ENCODE measurements at places on chromosomes 12 and 14.

- no peak for DNase-seq
These were observed 13.1 kb upstream of the POC1B start for GRCh38 chr12:89538897-89539296.

DNA sequence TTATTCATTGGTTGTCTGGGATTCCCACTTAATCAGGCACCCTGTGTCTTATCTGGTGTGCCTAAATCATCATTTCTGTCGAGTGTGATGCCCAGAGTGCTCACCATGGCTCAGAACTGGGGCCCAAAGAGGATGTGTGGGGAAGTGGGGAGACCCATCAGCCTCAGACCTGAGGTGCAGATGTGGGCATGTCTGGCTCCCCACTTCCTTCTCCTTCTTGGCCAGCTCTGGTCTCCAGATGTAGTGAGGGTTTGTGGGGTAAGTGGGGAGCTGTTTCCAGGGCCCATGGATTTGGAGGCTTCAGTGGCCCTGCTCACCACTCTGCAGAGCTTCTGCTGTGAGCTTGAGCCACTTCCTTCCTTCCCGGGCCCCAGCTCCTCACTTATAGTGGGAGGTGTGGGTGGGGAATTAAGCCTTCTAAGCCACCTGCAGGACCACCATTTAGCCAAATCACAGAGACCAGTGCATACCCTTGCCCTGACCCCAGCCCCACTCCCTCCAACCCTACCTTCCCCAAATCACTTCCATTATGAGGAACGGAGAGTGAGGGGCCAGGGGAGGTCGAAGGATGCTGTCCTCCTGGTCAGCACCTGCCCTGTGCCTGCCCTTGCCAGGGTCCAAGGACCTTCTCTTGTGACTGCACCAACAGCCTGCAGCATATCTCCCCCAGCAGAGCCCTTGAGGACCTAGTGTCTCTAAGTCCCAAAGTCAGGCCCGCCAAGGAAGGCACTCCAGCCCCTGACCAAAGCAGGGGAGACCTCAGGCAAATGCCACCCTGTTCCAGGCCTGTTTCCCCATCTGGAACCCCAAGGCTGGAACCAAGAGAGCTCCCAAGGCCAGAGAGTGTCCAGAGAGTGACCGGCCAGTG is 278.2 kb upstream of the RTL1 start:
- no peak for DNase-seq

GRCh38 chr12:101773650-101774162 is 34.4 kb upstream of the SYCP3 start:
- peak; percentile 53 for DNase-seq

- DNase-seq = no peak
These were observed 52.0 kb downstream of the NAV3 start for GRCh38 chr12:77882709-77883108.

- peak; percentile 23 for DNase-seq
These were observed 1392.4 kb upstream of the TMEM132C start for GRCh38 chr12:126874427-126875026.

DNA sequence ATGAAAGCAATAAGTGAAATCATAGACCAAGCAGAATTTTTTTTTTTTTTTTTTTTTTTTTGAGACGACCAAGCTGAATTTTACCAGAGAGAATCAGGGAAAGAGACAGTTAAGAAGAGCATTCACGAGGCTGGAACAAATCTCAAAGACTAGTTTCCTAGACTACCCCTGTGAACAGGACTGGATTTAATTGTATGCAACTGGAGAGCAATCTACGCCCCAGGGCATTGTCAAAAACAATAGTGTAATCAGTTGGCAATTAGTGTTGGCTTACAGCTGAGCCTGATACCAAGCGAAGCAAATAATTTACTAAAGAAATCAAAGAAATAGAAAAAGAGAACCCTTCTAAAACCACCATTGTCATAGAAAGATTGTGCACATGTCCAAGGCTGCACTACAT is 232.9 kb upstream of the CPNE8 start:
- no peak for DNase-seq

- no peak for DNase-seq
These were observed 56.5 kb upstream of the KCNH3 start for GRCh38 chr12:49482095-49483051.

DNA sequence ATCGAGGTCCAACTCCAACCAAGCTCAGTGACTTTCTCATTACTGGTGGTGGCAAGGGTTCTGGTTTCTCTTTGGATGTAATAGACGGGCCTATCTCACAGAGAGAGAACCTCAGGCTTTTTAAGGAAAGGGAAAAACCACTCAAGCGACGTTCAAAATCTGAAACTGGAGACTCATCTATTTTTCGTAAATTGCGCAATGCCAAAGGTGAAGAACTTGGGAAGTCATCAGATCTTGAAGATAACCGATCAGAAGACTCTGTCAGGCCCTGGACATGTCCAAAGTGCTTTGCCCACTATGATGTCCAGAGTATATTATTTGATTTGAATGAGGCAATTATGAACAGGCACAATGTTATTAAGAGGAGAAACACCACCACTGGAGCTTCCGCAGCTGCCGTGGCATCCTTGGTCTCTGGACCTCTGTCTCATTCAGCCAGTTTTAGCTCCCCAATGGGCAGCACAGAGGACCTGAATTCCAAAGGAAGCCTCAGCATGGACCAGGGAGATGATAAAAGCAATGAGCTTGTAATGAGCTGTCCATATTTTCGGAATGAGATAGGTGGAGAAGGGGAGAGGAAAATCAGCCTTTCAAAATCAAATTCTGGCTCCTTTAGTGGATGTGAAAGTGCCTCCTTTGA is 343.5 kb upstream of the RGS6 start:
- no peak for DNase-seq

DNA sequence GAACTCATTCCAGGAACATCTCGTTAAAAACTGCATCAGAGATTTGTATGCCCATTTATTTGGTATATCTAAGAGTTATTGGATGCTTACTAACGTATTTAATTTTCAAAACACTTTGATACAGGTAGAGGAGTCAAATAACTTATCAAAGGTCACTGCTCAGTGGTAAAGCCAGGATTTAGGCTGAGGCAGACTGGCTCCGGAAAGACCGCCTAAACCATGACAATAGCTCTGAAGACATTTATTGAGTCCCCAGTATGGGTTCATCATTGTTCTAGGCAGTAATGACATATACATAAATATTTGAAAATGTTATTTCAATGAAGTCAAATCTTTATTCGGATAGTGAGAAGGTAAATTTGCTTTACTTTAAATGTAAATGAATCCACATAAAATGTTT is 30.3 kb downstream of the WBP11 start:
- DNase-seq = no peak

DNA sequence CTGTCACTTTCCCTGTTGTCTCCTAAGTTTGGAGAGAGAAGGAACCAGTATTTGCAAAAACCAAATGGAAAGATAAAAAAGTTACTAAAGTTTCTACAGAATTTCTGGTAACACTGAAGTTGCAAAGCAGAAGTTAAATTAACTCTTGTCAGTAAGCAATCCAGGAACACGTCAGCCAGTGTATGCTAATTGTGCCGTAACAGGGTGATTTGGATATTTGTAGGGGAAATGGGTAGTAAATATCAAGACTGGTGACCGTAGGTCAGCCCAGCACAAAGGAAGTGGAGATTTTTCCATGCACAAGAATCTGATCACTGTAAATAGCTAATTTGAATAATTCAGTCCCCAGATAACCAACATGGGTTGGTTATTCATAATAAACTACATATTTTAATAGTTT is 2.3 kb downstream of the CDKN1B start:
- DNase-seq = no peak

GRCh38 chr14:94451826-94452225 is 774 bp downstream of the SERPINA11 start:
- DNase-seq = no peak

- DNase-seq = no peak
These were observed 204.4 kb downstream of the FOXN3 start for GRCh38 chr14:89212386-89213235.

GRCh38 chr12:111788178-111788654 is 21.5 kb downstream of the ALDH2 start:
- no peak for DNase-seq

GRCh38 chr14:34181338-34181737 is 230.5 kb upstream of the EGLN3 start:
- DNase-seq = no peak

DNA sequence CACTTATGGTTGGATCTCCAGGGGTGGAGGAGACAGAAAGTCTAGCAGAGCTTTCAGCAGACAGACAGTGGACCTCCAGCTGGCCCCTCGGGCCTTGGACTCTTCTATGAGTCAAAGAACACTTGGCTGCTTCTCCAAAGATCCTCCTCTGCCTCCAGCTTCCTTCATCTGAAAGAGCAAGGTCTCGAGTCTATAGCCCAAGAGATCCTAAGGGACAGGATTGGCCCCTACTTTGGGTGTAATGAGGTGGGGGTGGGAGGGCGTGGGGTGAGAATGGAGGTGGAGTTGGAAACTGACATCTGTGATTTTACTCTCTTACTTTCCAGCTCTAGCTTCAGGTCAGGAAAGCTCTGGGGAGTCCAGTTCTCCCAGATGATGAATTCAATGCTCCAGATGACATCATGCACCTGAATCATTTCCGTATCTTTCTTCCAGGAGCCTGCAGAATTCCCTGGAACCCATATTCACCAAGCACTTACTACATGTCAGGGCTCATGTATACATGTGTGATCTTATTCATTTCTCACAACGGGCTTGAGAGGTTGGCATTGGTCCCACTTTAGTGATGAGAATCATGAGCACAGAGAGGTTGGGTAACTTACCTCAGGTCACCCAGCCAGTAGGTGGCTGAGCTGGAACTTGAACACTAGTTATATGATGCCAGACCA is 10.2 kb upstream of the PGF start:
- no peak for DNase-seq

DNA sequence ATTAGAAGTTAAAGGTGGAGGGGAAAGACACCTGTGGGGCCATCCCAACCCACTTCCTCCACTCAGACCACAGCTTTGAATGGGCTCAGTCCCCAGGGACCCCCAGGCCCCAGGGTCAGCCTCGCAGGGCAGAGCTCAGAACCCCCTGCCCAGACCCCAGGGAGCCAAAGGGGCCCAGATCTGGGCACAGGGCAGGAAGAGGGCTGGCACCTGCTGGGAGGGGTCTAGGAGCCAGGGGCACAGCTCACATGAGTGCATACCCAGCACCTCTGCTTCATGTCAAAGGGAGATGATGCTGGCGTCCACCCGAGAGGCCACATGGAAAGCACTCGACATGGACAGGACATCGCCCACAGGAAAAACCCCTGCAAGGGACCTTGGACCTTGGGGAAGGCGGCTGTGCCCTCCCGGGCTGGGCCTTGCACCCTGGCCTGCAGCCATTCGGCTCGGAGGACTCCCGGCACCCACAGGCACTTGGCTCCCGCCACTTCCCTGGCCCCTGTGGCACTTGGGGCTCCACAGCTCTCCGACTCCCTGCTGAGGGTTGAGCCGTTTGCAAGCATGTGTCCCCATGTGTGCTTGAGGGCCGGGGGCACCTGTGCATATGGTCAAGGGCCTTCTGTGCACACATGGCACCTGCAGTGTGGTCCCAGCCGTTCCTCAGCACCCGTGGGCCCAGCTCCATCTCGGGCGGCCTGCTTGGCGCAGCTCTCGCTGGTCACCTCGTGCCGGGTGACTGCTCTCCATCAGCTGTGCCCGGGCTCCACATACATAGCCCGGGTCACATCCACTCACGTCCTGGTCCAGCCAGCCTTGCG is 7.8 kb upstream of the AMN start:
- no peak for DNase-seq

GRCh38 chr12:56188778-56189098 is 545 bp downstream of the SMARCC2 start:
- no peak for DNase-seq

DNA sequence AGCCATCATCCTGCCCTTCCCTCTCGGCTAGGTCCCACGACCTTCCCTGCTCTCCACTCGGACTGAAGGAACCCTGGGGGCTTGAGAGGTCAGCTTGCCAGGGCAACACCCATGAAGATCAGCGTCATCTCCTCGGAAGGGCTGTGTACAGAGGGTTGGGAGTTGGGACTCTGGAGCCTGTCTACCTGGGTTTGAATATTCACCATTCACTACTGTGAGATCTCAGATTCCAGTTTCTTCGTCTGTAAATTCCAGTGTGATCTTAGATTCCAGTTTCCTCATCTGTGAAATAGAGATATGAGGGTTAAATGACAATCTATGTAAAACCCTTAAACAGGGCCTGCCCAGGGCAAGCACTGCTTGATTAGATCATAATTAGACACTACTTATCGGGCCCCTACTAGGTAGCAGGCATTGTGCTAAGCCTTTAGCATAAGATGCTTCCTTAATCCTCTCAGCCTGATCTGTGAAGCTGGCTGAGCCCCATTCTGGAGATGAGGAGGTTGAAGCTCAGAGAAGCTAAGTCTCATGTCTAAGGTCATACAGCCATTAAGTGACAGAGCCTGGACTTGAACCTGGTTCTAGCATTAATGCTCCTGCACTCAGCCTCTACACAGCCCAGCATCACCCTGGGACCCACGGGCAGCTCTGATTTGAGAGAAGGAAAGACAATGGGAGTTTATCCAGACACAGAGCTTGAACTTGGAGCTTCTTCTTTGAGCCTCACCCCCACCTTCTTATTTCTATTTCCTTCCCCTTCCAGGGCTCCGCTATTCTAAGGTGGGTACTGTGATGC is 612 bp upstream of the ZDHHC22 start:
- no peak for DNase-seq

DNA sequence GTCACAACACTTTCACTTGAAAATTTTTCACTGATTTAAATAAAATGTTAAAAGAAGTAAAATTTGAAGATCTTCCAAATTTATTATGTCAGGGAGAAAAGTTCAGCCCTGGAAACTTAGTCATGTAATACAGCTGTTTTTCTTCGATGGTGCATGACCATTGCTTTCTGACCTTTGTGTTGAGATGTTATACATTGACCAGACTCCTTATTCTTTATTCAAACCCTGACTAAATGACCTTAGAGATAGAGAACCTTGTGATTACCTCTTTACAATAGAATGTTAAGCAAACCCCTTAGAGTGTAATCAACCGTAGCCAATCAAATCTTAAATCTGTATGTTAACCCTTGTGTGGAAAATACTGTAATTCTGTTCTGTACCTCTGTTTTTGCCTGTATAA is 34.5 kb downstream of the PLCZ1 start:
- DNase-seq = no peak

DNA sequence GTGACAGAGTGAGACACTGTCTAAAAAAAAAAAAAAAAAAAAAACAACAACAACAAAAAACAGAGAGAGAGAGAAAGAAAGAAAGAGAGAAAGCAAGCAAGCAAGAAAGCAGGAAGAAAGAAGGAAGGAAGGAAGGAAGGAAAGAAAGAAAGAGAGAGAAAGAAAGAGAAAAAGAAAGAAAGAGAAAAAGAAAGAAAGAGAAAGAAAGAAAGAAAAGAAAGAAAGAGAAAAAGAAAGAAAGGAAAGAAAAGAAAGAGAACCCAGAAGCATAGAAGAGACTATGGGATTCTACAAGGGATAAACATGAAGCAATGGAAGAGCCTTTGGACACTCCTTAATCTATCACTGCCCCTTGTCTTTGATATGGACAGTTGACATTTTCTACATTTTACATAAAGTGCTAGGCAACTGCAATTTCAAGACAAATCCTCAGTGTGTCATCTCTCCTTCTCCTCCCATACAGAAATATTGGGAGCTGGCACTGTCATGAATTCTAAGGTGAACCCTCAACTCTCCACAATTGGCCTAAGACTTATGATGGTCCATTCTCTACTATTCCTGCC is 151.9 kb upstream of the CPM start:
- no peak for DNase-seq

- DNase-seq = peak; percentile 95
These were observed 229.7 kb upstream of the NPAS3 start for GRCh38 chr14:32709027-32709426.

All from astrocyte of the cerebellum (primary cell).